ENCODE measurements at places on chromosomes 5 and 9. TPM values are rescaled to one million over a fixed set of nuclear protein-coding genes. Genes with fewer than 3 reads are reported as not detected.

The FUT7 gene
- not detected for total RNA-seq

DNA sequence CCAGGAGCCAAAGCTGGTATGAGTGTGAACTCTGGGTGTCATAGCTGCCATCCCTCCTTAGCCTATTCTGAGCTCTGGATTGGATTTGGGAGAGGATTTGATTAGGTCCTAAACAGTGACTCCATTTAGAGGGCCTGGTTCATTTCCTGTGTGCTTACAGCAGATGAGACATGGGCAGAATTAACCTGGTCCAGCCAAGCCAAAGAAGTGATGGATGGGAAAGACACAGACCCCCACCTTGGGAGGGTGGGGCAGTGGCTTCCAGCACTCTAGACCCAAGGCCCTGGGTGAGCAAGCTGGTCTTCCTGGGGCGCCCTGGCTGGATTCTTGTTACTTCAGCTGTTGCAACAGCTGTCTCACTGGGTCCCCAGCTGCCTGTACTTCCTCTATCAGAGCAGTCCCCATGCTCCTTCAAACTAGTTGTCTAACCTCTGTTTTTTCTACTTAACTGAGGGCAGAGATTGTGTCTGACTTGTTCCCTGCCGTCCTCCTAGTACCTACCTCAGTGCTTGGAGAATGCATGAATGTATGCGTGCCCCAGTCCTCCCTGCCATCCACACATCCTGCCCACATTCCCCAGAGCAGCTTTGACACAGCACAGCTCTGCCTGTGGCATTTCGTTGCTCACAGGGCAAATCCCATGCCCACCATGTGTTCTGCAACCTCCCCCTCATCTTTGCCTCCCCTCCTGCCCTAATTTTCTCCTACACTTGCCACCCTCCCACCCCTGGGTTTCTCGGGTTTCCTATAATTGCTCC lies 115.9 kb downstream of the RGS3 start:
- H3K27me3 ChIP-seq: no peaks in the 10 kb centered on the region
- peak overlapping the region; percentile 99 for H3K27ac ChIP-seq
- no peaks in the 10 kb centered on the region for H3K36me3 ChIP-seq
- peaks cover 78% of the 10 kb centered on the region for H3K4me1 ChIP-seq
- H3K4me3 ChIP-seq: peak overlapping the region; percentile 9

GRCh38 chr5:68015381-68016302 lies 199.9 kb upstream of the PIK3R1 start:
- H3K4me3 ChIP-seq: no peak overlapping the region
- peaks cover 21% of the 10 kb centered on the region for H3K4me1 ChIP-seq
- H3K27me3 ChIP-seq: no peaks in the 10 kb centered on the region
- H3K36me3 ChIP-seq: peaks cover 16% of the 10 kb centered on the region

DNA sequence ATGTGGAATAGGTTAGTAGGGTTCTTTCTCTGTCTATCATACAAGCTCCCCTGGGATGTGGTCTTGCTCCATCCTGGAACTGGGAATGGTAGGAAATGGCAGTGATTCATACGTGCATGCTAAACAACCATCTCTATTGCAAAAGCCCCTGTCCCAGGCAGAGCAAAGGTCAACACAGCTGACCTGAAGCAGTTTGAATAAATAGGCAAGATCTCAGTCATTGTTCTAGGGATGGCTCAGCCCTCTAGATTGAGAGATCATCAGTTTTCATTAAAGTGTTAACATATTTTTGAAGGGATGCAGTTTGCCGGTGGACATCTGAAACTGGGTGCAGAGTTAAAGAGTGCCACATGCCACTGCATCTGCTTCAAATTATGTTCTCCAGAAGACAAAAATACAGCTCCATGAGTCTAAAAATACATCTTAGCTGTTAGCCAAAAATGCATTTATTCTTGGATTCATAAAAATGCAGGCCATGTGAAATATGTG lies 224.1 kb downstream of the ESM1 start:
- peak overlapping the region; percentile 63 for H3K4me3 ChIP-seq
- no peaks in the 10 kb centered on the region for H3K36me3 ChIP-seq
- H3K27ac ChIP-seq: peak overlapping the region; percentile 91
- H3K4me1 ChIP-seq: peaks cover 79% of the 10 kb centered on the region
- DNase-seq: peak; percentile 71

The FCN1 gene
- total RNA-seq: not detected

The UCK1 gene
- total RNA-seq: 19.1 TPM

DNA sequence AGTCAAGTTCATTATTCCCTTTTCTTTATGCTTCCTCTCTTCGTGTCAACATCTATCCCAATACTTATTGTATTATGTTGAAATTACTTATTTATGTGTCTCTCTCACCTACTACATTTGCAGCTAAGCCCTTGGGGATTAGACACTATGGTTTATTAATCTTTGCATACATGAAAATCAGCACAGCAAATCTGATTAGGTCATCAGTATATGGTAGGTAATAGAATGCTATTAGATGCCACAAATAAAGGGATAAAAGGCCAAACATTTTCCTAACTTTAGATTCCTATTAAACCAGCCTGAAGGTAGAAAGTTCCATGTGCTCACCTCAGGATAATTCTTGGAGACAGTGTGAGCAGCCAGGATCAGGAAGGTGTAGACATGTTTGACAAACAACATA lies 490.1 kb upstream of the MPDZ start:
- H3K27ac ChIP-seq: no peak overlapping the region
- H3K4me1 ChIP-seq: no peaks in the 10 kb centered on the region

- no peaks in the 10 kb centered on the region for H3K4me1 ChIP-seq
- H3K27ac ChIP-seq: no peak overlapping the region
- no peaks in the 10 kb centered on the region for H3K27me3 ChIP-seq
- H3K36me3 ChIP-seq: no peaks in the 10 kb centered on the region
- H3K4me3 ChIP-seq: no peak overlapping the region
- no peak for DNase-seq
Measured at GRCh38 chr5:104569621-104570020, 1007.0 kb upstream of the NUDT12 start.

Measured in HFFc6 (cell line).